ENCODE measurements at places on chromosomes 6 and 20. TPM values are rescaled to one million over a fixed set of nuclear protein-coding genes. Genes with fewer than 3 reads are reported as not detected.
A peak's percentile ranks its signal among the peaks of the same experiment; 100 is the strongest.

The GABRR2 gene
- 0.80 TPM for polyA plus RNA-seq

The ADGRB3 gene
- polyA plus RNA-seq: 5.1 TPM

The ELOVL2 gene
- 8.2 TPM for polyA plus RNA-seq

The TAAR6 gene
- 0.15 TPM for polyA plus RNA-seq

The ZNF391 gene
- polyA plus RNA-seq: 11.1 TPM

The C20orf202 gene
- polyA plus RNA-seq: 0.58 TPM

GRCh38 chr6:105769987-105770386 lies 316.1 kb upstream of the PRDM1 start:
- DNase-seq: no peak

GRCh38 chr20:25032478-25033264 lies 25.3 kb downstream of the ACSS1 start:
- DNase-seq: no peak

DNA sequence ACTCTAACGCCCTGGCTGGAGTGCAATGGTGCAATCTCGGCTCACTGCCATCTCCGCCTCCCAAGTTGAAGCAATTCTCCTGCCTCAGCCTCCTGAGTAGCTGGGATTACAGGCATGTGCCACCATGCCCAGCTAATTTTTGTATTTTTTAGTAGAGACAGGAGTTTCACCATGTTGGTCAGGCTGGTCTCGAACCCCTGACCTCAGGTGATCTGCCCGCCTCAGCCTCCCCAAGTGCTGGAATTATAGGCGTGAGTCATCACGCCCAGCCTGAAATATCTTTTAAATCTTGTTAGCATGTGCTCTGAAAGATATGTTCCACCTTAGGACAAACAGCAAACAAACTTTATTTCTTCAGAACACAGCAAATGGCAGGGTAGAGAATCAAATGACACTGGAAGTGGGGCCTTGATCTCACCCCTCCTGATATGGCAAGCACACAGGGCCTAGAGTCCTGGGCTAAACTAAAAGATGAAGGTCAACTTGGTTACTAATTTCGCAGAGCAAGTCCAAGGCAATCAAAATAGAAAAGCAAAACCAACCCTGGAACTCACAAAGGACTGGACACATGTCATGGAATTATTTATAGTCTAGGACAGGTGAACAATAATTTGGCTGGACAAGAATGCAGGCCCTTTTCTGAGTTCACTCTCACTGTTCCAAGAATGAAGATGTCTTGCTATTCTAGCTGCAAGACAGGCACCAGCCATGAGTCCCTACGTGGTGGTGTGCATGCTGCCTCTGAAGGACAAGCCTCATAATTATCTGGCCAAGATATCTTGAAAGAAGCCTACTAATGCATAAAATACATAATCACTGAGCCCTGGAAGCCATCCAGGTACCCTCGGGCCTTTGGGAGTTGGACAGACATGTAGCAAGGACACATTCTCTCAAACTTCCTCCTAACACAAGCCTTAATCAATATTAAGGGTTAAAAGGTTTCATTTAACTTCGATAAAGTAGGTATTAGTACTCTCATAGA lies 35.6 kb downstream of the B4GALT5 start:
- DNase-seq: no peak

GRCh38 chr20:52217689-52218395 lies 26.3 kb upstream of the ZFP64 start:
- DNase-seq: no peak

GRCh38 chr20:53934421-53935343 lies 135.7 kb downstream of the BCAS1 start:
- DNase-seq: no peak

DNA sequence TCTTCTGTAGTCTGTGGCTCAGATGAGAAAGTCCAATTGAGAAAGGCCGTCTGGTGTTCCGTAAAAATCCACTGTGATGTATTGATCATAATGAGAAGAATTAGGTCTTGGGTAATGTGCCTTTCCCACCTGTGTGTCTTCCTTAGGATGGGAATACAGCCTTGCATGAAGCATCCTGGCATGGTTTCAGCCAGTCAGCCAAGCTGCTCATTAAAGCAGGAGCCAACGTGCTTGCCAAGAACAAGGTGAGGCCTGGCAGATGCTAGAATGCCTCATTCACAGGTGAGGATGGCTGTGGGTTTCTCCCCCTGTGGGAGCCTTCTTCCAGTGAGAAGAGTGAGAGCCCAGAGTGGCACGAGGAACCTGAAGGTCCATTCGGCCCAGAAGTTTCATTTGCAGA lies 32.7 kb downstream of the LYRM2 start:
- no peak for DNase-seq

DNA sequence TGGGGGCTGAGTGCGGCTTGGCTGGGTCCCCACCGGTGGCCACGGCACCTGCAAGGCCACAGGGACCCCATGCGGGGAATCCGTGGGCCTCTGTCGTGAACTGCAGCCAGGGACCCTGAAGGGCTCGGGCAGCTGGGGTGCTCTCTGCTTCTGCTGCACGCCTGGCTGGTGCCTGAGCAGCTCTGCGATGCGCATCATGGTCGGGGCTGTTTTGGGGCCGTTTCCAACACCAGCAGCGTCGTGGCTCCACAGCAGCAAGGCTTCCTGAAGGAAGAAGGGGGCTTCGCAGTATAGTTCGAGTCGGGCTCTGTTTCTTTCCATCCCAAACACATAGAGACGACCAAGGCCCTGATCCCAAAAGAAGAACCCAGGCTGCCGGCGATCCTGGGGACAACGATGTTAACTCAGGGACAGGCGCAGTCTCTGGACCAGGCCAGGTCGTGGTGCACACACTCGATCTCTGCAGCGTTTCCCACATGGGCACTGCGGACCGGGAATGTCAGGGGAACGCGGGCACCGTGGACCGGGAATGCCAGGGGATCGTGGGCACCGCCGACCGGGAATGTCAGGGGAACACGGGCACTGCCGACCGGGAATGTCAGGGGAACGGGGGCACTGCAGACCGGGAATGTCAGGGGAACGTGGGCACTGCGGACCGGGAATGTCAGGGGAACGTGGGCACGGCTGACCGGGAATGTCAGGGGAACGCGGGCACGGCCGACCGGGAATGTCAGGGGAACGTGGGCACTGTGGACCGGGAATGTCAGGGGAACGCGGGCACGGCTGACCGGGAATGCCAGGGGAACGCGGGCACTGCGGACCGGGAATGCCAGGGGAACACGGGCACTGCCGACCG lies 36.8 kb upstream of the BHLHE23 start:
- no peak for DNase-seq

DNA sequence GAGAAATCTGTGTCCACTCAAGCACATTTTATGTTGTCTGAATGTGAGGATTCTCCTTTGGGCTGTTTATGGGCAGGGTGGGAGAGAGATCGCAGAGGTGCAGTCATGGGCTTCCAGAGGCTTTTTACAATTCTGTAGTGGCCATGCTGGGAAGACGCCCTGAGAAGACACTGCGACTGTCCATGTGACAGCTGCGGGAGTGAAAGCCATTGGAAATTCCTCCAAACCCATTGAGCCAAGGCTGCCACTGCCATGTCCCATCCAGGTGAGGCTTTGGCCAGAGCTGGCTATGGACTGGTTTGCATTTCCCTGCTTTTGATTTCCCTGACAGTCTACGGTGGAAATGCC lies 216.9 kb upstream of the ECI2 start:
- DNase-seq: no peak

DNA sequence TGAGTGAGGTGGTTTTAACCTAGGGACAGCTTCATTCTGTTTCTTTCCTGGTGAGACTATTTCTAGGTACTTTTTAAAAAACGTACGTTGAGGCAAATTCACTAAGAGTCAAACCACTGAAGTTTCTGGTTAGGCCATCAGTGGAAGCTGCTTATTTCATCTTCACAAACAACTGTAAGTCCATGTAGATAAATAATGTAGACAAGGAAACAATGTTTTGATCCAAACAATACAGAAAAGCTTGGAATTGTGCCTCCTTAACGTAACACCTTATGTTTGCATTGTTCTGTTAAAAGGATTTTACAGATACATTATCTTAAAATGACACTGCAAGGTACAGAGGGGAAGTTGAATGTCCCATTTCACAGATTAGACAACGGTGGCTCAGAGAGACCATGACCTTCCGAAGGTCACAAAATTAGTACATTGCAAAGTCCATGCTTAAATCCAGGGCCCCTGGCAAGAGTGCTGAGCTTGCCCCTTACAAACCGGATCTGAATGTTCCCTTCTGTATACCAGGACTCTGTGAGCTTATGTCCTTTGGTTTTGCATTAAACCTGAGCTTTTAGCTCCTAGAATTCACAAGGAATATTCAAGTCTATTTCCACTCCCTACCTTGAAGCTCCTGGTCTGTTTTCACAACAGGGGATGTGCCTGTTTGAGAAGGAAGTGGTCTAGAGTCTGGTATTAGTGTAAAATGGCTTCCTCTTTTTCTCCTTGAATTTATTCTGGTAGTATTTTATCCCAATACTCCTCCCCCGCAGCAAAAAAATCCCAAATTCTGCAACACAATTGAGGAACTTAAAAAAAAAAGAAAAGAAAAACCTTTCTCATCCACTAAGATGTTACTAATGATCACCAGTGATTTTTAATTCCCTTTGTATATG lies 28.9 kb upstream of the ZNF217 start:
- no peak for DNase-seq

DNA sequence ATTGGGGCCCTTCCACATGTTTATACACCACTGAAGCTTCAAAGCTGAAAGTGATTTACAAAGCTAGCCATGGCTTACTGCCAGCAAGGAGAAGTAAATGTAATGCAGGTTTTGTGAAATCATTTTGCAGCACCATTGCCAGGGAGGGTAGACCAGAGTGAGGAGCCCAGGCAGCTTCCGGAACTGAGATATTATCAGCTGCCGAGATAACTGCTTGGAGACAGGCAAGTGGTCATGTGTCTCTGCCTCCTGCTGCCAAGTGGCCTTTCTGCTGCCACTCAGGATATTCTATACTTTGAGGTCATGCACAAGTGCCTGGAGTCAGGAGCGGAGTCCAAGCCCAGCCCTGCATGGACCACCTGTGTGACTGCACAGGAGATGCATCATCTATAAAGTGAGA lies 160.2 kb downstream of the SYNDIG1 start:
- no peak for DNase-seq

GRCh38 chr6:159679091-159680077 lies 13.7 kb downstream of the SOD2 start:
- DNase-seq: no peak

DNA sequence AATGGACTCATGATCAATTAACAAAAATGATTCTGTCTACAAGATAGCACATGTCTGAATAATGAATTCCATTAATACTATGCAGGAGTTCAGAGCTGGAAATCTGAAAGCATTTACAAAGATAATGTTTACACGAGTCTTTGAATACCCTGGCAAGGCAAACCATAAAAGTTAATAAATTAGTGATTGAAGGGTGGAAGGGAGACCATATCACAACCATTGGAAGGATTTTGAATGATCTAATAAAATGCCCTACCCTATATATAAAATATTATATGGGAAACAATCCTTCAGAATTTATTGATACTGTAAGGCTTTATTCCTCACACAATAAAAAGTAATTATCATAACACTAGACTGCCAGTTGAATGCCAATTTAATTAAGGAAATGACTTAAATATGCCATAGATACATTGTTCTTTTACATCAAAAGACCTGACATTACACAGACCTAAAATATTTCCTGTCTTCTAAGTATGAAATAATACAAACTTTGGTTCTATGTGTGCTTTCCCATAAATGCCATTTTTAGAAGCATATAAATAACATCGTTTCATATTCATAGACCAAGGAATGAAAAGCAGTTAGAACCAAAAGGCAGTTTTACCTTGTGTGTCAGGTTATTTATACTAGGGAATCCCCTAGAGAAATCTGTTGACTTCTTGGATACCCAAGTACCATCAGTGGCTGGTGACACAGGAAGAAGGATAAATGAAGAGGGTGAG lies 249.2 kb upstream of the MARCKS start:
- no peak for DNase-seq

- no peak for DNase-seq
These were observed 35.2 kb downstream of the SAMD3 start for GRCh38 chr6:130187335-130188206.

GRCh38 chr6:141580988-141581552 lies 551.7 kb upstream of the GJE1 start:
- no peak for DNase-seq

DNA sequence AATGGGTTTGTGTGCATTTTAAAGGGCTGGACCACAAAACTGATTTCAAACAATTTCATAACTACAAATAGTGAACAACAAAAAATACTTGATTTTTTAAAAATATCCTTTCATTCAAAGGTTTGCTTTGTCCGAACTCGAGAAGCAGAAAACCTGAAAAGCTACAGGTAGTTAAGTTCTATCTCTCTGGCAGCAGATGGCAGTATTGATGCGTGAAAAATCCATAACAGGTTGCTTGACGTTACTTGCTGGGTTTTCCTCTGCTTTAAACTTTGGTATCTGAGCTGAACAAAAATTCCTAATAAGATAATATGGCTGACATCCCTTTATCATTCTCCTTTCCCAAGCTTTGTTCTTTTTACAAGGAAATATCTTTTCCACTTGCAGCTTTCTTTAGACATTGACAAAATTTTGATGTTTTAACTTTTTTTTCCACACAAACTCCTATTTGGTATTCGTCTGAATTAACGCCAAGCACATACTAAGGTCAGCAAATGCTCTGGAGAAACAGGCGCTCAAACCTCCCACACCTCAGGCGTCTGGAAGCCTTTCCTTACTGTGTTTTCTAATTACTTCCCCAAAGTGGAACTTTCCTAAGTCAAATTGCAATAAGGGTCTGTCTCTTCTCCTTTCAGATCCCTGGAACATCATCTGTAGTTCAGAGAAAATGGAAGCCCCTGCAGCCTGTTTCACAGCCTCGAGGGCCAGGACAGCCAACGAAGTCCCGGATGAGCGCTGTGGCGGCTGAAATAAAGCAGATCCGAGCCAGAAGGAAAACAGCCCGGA lies 50.3 kb upstream of the GFRAL start:
- DNase-seq: peak; percentile 67

- DNase-seq: no peak
These were observed 35.3 kb downstream of the TOX2 start for GRCh38 chr20:43949741-43950618.

GRCh38 chr6:48678390-48678789 lies 567.4 kb upstream of the PTCHD4 start:
- DNase-seq: no peak
